GM12891 (cell line): ENCODE measurements at places on chromosomes 1 and 21.
A peak's percentile ranks its signal among the peaks of the same experiment; 100 is the strongest.

DNA sequence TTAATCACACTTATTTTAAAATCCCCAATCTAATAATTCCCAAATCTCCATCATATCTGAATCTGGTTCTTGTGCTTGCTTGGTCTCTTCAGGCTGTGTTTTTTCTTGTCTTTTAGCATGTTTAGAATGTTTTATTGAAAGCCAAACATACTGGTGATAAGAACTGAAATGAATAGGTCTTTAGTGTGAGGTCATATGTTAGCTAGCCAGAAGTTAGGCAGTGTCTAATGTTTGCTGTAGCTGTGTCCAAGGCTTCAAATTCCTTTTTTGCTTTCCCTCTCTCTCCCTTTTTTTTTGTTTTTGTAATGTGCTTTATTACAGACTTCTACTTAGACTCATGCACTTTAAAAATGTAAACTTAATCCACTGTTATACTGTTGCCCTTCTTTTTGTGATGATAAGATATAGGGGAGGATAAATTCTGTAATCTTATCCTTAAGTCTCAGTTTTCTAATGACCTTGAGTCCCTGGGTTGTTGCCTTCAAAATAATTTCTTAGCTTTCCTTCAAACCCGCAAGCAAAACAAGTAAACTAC, 725.1 kb downstream of the BRINP3 start:
- no peak for DNase-seq

DNA sequence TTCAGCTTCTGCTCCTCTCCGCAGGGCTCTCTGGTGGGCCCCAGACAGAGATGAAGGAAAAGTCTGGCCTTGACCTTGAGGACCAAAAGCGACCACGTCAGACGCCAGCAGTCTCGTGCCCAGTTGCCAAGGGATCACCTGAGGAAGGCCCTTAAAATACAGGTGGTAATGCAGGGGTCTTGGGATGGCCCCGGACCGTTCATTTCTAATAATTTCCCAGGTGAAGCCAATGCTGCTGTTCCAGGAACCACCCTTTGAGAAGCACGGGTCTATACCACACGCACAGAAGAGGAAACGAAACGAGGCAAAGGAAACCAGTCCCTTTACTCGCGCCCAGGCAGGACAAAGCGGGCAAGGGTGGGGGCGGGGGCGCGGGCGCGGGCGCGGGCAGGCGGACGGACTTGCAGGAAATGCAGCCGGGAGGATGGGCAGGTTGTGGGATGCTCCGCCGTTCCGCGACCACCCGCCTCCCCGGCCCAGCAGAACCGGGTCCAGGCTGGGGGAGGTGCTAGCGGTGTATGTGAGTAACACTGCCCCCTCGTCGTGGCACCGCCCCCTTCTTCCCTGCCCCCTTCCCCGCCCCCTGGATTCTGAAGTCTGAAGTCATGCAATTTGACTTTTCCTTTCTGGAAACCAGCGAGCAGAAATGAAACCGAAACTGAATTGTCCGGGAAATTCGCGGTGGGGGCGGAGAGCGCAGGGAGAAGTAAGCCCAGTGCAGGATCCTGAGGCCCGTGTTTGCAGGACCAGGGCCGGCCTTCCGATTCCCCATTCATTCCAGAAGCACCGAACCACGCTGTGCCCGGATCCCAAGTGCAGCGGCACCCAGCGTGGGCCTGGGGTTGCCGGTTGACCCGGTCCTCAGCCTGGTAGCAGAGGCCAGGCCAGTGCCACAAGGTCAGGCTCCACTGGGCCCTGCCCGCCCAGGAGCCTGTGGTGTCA, 5.8 kb upstream of the MX1 start:
- DNase-seq: peak; percentile 42

GRCh38 chr1:196259316-196259715, 348.9 kb downstream of the KCNT2 start:
- no peak for DNase-seq

DNA sequence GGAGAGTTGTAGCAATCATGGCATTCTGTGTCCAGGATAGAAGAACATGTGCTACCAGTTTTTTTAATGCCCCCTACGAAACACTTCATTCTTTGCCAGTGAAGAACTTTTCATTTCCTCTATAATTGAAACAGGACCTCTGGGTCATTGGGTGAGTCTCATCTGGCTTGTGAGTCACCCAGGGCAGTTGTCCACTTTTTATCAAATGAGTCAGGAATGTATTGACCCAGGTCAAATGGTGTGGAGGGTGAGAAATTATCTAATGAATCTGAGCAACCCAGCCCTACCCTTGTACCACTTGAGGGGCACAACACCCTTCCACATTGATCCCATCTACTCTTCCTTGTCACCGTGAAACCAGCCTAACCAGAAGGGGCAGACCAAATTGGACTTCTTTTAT, 417.3 kb upstream of the PROX1 start:
- DNase-seq: no peak

- DNase-seq: no peak
Observed at GRCh38 chr1:224689374-224689773, 73.3 kb downstream of the CNIH3 start.

DNA sequence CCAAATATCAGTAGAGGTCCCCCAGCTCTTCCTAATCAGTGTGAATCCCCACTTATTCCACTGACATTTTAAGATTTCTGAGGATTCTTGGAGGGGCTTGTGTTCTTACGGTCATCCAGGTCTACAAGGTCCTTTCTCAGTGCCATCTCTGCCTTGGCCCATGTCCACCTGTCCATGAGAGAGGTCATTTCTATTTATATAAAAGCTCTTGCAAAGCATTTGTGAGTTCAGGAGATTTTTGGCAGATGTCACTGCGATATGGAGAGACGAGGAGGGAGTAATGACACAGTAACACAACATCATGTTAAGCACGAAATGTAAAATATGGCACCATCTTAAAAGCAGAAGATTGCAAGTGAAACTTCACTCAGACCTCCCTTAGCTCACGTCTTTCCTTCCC, 144.6 kb upstream of the NFIA start:
- DNase-seq: no peak

DNA sequence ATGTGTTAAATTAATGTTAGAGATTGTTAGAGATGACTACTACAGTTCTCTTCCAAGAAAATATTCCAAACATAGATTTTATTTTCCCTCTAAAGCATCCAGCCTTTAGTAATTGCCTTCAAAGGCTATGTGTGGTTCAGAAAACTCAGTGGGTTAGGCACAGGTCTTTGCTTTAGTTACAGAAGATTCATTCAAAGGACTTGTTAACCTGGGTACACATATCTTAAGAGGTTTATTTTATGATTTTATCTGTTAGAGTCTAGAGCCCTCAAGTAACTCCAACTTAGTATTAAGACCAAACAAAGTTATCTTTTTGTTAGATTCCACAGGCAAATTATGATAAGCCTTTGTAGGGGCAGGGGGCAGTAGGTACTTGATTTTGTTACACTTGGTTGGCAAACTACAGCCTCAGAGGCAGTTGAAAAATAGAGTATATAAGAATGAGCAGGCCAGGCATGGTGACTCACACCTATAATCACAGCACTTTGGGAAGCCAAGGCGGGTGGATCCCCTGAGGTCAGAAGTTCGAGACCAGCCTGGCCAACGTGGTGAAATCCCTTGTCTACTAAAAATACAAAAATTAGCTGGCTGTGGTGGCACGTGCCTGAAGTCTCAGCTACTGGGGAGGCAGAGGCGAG, 37.9 kb downstream of the CXADR start:
- no peak for DNase-seq
